SJCRH30 (cell line): ENCODE measurements at places on chromosomes 13 and 19. TPM values are rescaled to one million over a fixed set of nuclear protein-coding genes. Genes with fewer than 3 reads are reported as not detected.

SRRM5 gene
- total RNA-seq = 0.10 and 0.12 TPM in 2 replicates

ZNF585A gene
- 14.0 and 14.3 TPM in 2 replicates for total RNA-seq

MFSD12 gene
- total RNA-seq = 54.6 and 57.1 TPM in 2 replicates

PSG1 gene
- not detected in 2 replicates for total RNA-seq

FREM2 gene
- 4.3 and 4.7 TPM in 2 replicates for total RNA-seq

PRR36 gene
- total RNA-seq = not detected in 2 replicates

ERICH4 gene
- not detected in 2 replicates for total RNA-seq

CCDC70 gene
- not detected in 2 replicates for total RNA-seq

GJB6 gene
- not detected in 2 replicates for total RNA-seq

GRIK5 gene
- total RNA-seq = 10.3 and 10.5 TPM in 2 replicates

GRCh38 chr13:29509999-29510589 lies 85.4 kb downstream of the SLC7A1 start:
- no peak for DNase-seq
- peaks cover 21% of the 10 kb centered on the region for H3K36me3 ChIP-seq
- peaks cover 19% of the 10 kb centered on the region for H3K4me1 ChIP-seq
- H3K27me3 ChIP-seq = no peaks in the 10 kb centered on the region

DNA sequence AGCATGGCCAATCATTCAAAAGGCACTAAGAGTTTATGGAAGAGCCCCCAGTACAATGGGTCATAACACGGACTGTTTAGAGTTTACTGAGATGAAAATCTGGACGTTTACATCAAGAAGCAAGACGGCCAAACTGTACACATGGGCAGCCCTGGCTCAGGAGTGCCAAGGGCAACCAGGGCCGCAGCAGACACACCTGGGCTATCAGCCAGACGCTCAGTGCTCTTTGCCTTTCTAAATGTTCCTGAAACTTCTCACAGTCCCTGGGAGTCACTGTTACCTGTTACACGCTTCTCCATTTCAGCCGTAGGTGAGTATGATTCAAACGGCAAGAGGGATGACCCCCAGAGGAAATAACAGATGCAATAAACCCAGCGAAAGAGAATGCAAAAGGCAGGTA lies 64.5 kb downstream of the ABCC4 start:
- peaks cover 4% of the 10 kb centered on the region for H3K36me3 ChIP-seq
- H3K27me3 ChIP-seq = no peaks in the 10 kb centered on the region
- no peak overlapping the region for H3K27ac ChIP-seq
- H3K4me1 ChIP-seq = no peaks in the 10 kb centered on the region
- DNase-seq = no peak

DNA sequence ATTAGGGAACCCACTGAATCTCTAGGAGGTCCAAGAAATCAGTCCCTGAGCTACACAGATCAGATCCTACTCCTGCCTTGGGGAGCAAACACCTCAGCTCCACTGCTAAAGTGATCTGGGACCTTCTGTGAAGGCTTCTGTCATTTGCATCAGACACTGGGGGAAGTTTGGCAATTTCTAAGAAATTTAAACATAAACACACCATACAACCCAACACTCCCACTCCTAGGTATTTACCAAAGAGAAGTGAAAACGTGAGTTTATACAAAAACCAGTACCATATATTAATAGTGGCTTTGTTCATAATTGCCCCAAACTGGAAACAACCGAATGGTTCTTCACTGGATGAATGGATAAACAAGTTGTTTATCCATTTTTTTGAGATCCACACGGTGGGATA lies 7.3 kb upstream of the TYROBP start:
- no peak overlapping the region for H3K4me3 ChIP-seq
- no peaks in the 10 kb centered on the region for H3K4me1 ChIP-seq
- H3K27me3 ChIP-seq = no peaks in the 10 kb centered on the region
- no peak for DNase-seq
- H3K36me3 ChIP-seq = no peaks in the 10 kb centered on the region

DNA sequence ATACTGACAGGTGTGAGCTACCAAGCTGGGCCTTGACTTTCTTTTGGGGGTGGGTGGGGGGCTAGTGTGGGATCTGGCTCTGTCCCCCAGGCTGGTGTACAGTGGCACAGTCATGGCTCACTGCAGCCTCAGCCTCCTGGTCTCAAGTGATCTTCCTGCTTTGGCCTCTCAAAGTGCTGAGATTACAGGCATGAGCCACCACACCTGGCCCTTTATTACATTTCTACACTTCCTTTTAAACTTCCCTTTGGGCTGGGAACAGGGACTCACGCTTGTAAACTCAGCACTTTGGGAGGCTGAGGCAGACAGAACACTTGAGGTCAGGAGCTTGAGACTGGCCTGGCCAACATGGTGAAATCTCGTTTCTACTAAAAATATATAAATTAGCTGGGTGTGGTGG lies 12.0 kb downstream of the FTL start:
- DNase-seq = no peak
- no peak overlapping the region for H3K4me3 ChIP-seq
- H3K36me3 ChIP-seq = peaks cover 26% of the 10 kb centered on the region
- H3K4me1 ChIP-seq = peaks cover 11% of the 10 kb centered on the region

DNA sequence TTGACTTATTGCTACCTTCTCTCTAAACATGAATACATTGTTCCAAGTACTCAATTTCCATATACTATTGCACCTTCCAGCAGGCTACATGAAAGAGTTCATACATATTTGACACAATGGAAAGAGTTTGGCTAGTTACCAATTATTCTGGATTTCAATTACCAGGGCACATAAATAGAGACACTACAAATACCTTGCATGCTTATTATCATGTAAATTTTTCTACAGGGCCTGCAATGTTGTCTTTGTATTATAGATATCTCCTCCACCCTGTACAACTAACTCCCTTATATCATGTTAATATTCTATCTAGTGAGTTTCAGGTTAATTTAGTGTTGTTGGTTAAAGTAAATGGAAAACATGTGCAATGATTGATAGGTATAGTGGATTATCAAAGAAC lies 540.7 kb upstream of the SLITRK5 start:
- no peaks in the 10 kb centered on the region for H3K27me3 ChIP-seq
- no peak overlapping the region for H3K27ac ChIP-seq
- no peaks in the 10 kb centered on the region for H3K36me3 ChIP-seq
- DNase-seq = no peak
- H3K4me3 ChIP-seq = no peak overlapping the region
- peaks cover 14% of the 10 kb centered on the region for H3K4me1 ChIP-seq

- H3K27ac ChIP-seq = no peak overlapping the region
- DNase-seq = no peak
- H3K4me3 ChIP-seq = no peak overlapping the region
- no peaks in the 10 kb centered on the region for H3K4me1 ChIP-seq
- no peaks in the 10 kb centered on the region; the same call in 1 of the 2 replicates for H3K27me3 ChIP-seq
These were observed 112.8 kb downstream of the CRYL1 start for GRCh38 chr13:20412691-20413355.

DNA sequence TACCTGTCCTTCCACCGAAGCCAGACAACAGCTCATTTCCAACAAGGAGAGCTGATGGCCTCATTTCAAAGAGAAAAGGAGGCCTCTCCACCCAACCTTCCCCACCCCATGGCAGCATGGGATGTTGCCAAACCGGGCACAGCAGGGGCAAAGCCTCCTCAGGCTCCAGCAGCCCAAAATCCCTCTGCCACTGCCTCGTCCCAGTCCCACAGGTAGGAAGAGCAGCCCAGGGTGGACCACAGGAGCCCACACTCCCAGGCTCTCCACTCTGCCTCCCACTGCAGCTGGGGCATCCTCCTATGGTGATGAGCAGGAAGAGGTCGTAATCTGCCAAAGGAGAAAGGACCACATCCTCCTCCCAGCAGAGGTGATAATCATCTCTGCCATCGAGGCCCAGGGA lies 50.9 kb downstream of the PEPD start:
- no peak for DNase-seq
- no peaks in the 10 kb centered on the region for H3K27me3 ChIP-seq
- no peaks in the 10 kb centered on the region for H3K4me1 ChIP-seq
- no peak overlapping the region for H3K27ac ChIP-seq
- H3K4me3 ChIP-seq = no peak overlapping the region

GRCh38 chr13:113552786-113553434 lies 31.6 kb upstream of the TFDP1 start:
- H3K27ac ChIP-seq = peak overlapping the region; percentile 74; the same call in 1 of the 2 replicates
- H3K4me3 ChIP-seq = no peak overlapping the region
- no peaks in the 10 kb centered on the region for H3K27me3 ChIP-seq
- peaks cover 14% of the 10 kb centered on the region for H3K4me1 ChIP-seq
- no peak for DNase-seq

DNA sequence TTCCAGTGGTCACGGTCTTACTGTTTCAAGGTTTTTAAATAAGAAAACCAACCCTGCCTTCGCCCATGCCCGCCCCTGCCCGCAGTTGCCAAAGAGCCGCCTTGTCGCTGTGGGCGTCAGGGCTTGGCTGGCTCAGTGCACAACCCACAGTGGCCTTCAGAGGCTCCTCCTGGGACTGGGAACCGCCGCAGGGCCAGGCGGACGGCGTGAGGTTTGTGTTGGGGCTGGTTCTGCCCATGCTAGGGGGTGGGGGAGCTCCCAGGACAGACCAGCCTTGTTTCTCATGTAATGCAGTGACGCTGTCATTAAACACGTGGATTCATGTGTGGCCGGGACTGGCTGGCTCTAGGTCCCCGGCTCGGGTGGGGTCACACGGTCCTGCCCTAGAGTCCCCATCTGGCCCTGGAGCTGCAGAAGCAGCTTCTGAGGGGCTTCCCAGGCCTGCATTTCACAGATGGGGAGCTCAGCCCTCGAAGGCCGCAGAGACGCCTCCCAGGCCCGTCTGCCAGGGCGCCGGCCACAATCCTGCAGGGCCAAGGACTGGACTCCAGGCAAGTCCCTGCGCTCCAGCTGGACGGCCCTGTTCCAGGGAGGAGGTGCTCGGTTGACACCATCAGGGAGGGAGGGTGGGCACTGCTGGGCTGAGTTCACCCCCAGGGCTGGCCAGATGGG lies 2.4 kb upstream of the TEKTIP1 start:
- DNase-seq = no peak
- H3K4me3 ChIP-seq = no peak overlapping the region
- no peak overlapping the region for H3K27ac ChIP-seq
- H3K36me3 ChIP-seq = peaks cover 19% of the 10 kb centered on the region; the same call in 1 of the 2 replicates

GRCh38 chr13:97567510-97568243 lies 133.7 kb downstream of the RAP2A start:
- no peak overlapping the region for H3K4me3 ChIP-seq
- H3K27ac ChIP-seq = no peak overlapping the region
- no peaks in the 10 kb centered on the region for H3K4me1 ChIP-seq

DNA sequence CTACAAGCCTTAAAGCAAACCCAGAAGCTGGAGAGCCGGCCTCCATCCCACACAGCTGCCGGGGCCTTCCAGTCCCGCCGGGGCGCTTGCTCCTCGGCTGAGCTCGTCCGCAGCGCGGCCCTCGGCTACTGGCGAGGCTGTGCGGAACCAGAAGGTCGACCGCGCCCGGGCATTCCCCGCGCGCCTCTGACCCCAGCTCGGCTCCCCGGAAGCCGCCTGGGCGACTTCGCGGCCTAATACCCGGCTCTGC lies 863 bp downstream of the ANKRD10 start:
- DNase-seq = no peak
- H3K27ac ChIP-seq = peak overlapping the region; percentile 98
- peak overlapping the region; percentile 100 for H3K4me3 ChIP-seq
- peaks cover 21% of the 10 kb centered on the region; the same call in 1 of the 2 replicates for H3K4me1 ChIP-seq
- H3K27me3 ChIP-seq = no peaks in the 10 kb centered on the region

DNA sequence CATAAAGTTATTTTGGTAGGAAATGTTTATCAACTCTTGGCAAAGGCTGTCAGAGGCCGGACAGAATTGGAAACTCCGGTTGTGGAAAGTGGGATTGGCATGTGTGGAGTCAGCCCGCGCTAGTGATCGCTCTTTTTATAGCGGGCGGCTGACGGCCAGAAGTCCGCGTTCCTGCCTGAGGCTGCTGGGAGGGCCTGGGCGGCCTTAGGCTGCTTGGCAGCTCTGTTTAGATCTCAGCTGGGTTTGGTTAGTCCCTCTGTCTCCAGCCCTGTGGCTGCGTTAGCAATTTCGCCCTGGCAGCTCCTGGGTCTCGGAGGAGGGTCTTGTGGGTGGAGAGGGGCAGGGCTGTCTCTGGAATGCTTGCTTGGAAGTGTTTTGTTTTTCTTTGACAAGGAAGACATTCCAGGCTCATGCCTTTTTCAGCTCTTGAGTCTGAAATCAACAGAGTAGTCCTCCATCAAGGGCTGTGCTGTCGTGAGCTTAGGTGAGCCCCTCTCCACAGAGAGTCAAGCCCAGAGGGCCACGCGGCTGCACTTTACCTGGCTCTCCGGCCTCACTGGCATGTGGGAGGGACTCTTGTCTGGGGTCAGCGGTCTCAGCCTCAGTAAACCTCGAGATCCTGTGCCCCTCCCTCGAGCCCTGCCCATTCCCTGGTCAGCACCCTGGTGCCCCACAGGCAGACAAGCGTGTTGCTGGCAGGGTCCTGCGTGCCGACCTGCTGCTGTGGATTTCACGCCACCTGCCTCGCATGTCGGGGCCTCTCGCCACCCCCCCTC lies 22.5 kb downstream of the DOT1L start:
- no peak overlapping the region for H3K27ac ChIP-seq
- no peak for DNase-seq
- H3K27me3 ChIP-seq = no peaks in the 10 kb centered on the region
- H3K36me3 ChIP-seq = peaks cover 19% of the 10 kb centered on the region
- H3K4me3 ChIP-seq = no peak overlapping the region
- no peaks in the 10 kb centered on the region for H3K4me1 ChIP-seq

DNA sequence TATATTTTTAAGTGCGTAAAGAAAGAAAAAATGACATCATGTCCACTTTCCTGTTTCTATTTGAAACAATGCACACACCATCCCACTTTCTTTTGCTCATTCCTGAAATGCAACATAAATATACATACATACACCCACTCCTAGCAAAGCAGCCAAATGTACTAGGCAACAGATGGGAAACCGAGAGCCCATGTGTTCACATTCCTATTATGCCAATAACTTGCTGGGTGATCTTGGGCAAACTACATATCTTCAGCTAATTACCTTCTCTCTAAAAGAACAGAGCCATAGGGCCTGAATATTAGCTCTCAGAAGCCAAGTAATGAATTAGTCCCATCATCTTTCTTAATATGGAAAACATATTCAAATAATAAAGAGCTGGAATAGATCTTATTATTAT lies 610.6 kb upstream of the ATXN8OS start:
- no peaks in the 10 kb centered on the region for H3K27me3 ChIP-seq
- DNase-seq = no peak
- H3K27ac ChIP-seq = no peak overlapping the region

GRCh38 chr19:45800070-45800553 lies 7.5 kb upstream of the DMWD start:
- H3K4me1 ChIP-seq = peaks cover 13% of the 10 kb centered on the region
- H3K4me3 ChIP-seq = no peak overlapping the region
- 0 out of 2 replicates have a peak, but pooled peaks cover 4% of the 10 kb centered on the region for H3K27me3 ChIP-seq
- peak; percentile 42 for DNase-seq
- H3K36me3 ChIP-seq = no peaks in the 10 kb centered on the region

DNA sequence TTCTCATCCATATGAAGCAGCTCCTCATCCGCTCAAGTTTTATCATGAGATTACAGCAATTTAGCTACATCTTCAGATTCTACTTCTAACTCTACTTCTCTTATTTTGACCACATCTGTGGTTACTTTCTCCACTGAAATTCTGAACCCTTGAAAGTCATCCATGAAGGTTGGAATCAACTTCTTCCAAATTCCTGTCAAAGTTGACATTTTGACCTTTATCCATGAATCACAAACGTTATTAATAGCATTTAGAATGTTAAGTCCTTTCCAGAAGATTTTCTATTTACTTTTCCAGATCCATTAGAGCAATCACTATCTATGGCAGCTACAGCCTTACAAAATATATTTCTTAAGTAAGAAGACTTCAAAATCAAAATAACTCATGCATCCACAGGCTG lies 421.7 kb upstream of the GPC6 start:
- H3K36me3 ChIP-seq = no peaks in the 10 kb centered on the region
- peaks cover 15% of the 10 kb centered on the region for H3K4me1 ChIP-seq
- no peak overlapping the region for H3K27ac ChIP-seq

GRCh38 chr13:42393573-42394360 lies 121.8 kb downstream of the AKAP11 start:
- no peaks in the 10 kb centered on the region for H3K36me3 ChIP-seq
- no peak for DNase-seq
- H3K4me3 ChIP-seq = no peak overlapping the region
- H3K4me1 ChIP-seq = no peaks in the 10 kb centered on the region
- no peak overlapping the region for H3K27ac ChIP-seq
